ENCODE measurements at places on chromosomes 6 and 20. TPM values are rescaled to one million over a fixed set of nuclear protein-coding genes. Genes with fewer than 3 reads are reported as not detected.

- DNase-seq = no peak
Measured at GRCh38 chr6:122799140-122799745, 10.2 kb downstream of the SMPDL3A start.

DNA sequence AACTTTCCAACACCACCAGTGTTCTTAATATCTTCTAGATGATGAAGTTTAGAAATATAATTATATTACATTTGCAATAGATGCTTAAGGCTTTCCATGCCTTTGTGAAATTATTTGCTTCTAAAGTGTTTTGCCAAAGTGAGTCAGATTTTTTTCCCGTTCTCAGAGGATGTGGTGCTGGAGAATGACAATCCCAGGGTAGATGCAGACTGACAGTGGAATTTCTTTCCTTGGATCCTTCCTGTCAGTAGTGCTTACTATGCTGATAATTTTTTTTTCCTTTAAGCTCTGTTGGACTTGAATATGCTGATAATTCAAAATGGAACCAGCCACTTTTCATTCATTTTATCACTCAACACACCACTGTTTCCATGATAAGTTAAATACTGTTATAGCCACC, 59.9 kb upstream of the SOX4 start:
- DNase-seq = no peak

The OR2B6 gene
- total RNA-seq = not detected

- DNase-seq = no peak
Measured at GRCh38 chr6:39102821-39103136, 12.2 kb downstream of the SAYSD1 start.

GRCh38 chr6:102154176-102154575, 760.7 kb downstream of the GRIK2 start:
- DNase-seq = no peak

Measured in H9 (cell line).